ENCODE measurements at places on chromosomes 13 and 19. TPM values are rescaled to one million over a fixed set of nuclear protein-coding genes. Genes with fewer than 3 reads are reported as not detected.

GRCh38 chr19:55613930-55614710, 8.7 kb downstream of the ZNF865 start:
- DNase-seq = no peak
- peaks cover 21% of the 10 kb centered on the region for H3K4me1 ChIP-seq
- H3K36me3 ChIP-seq = peaks cover 74% of the 10 kb centered on the region
- no peak overlapping the region for H3K27ac ChIP-seq
- no peaks in the 10 kb centered on the region for H3K27me3 ChIP-seq

DNA sequence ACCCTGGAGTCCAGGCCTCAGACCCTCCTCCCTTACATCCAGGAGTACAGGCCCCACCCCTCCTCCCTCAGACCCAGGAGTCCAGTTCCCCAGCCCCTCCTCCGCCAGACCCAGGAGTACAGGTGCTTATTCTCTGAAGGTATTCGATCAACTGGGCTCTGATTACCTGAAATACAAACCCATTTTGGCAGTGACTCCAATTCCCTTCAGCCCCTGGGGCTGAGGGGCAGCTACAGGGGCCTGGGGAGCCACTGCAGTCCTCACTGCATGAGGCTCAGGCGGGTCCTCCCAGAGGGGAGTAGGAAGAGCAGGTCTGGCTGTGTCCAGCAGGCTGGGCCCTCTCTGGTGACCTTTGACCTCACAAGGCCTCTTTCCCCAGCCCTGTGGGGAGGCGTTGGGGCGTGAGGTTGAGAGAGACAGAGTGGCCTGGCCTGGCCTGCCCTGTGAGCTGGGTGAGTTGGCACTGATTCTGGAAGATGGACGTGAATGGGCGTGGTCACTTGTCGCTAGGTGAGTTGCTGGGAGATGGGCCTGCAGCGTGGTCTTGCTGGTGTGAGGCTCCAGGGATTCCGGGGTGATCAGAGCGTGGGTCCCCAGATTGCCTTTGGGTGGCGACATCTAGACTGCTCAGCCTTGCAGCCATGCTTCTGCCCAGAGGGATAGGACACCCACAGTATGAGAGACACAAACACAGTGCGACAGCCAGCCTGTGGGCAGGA, 3.1 kb downstream of the BCAT2 start:
- H3K27ac ChIP-seq = peak overlapping the region; percentile 66
- peaks cover 25% of the 10 kb centered on the region for H3K4me1 ChIP-seq
- H3K4me3 ChIP-seq = no peak overlapping the region
- no peak for DNase-seq
- H3K27me3 ChIP-seq = no peaks in the 10 kb centered on the region

- H3K36me3 ChIP-seq = no peaks in the 10 kb centered on the region
- H3K27ac ChIP-seq = peak overlapping the region; percentile 100
- H3K27me3 ChIP-seq = no peaks in the 10 kb centered on the region
- peak; percentile 38 for DNase-seq
Measured at GRCh38 chr13:48976576-48977285, 1.0 kb downstream of the FNDC3A start.

- H3K27me3 ChIP-seq = no peaks in the 10 kb centered on the region
- no peak for DNase-seq
- H3K4me1 ChIP-seq = no peaks in the 10 kb centered on the region
- no peak overlapping the region for H3K4me3 ChIP-seq
- no peak overlapping the region for H3K27ac ChIP-seq
Measured at GRCh38 chr13:100304229-100304628, 215.3 kb downstream of the PCCA start.

DNA sequence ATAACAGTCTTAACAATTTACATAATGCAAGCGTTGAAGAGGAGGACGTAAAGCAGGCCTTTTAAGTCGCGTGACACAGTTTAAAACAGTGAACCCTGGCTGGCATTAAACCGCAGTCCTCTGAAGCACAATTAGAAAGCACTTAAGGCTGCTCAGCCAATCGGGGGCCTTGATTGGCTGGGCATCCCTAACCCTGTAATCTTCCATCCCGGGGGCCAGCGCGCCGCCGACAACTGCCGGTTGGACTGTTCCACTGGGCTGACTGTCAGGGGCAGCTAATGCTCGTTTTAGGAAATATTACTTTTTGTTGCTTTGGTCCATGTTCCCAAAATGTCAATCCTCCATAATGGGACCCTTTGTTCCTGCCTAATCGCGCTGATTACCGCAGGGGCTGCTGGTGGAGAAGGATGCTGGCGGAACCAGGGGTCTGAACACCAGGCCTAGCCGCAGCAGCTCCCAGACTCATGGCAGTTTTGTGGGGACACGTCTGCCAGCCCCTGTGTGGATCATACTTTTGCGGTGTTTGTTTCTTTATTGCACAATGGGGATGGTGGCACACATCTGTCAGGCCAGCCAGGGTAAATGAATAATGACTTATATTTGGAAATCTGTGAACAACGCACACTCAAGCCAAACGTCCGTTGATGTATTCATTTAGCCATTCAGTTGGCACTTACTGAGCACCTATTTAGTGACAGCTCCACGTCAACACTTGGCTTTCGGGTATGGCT, 127.1 kb upstream of the SPACA7 start:
- no peaks in the 10 kb centered on the region for H3K36me3 ChIP-seq
- H3K4me1 ChIP-seq = no peaks in the 10 kb centered on the region
- no peak for DNase-seq
- no peak overlapping the region for H3K4me3 ChIP-seq
- no peak overlapping the region for H3K27ac ChIP-seq

GRCh38 chr19:1066251-1066747, 668 bp upstream of the ARHGAP45 start:
- no peaks in the 10 kb centered on the region for H3K36me3 ChIP-seq
- H3K4me1 ChIP-seq = peaks cover 11% of the 10 kb centered on the region
- peak overlapping the region; percentile 55 for H3K4me3 ChIP-seq
- peaks cover 2% of the 10 kb centered on the region for H3K27me3 ChIP-seq

- H3K36me3 ChIP-seq = no peaks in the 10 kb centered on the region
- H3K4me1 ChIP-seq = no peaks in the 10 kb centered on the region
- no peak overlapping the region for H3K27ac ChIP-seq
- H3K27me3 ChIP-seq = peaks cover 30% of the 10 kb centered on the region
Measured at GRCh38 chr19:399370-399769, 9.6 kb downstream of the C2CD4C start.

GRCh38 chr19:14028901-14029300, 953 bp downstream of the RLN3 start:
- DNase-seq = no peak
- H3K4me1 ChIP-seq = peaks cover 18% of the 10 kb centered on the region
- H3K27me3 ChIP-seq = peaks cover 34% of the 10 kb centered on the region
- no peak overlapping the region for H3K27ac ChIP-seq
- H3K4me3 ChIP-seq = no peak overlapping the region

- H3K36me3 ChIP-seq = peaks cover 95% of the 10 kb centered on the region
- H3K27ac ChIP-seq = peak overlapping the region; percentile 49
- no peak overlapping the region for H3K4me3 ChIP-seq
- no peak for DNase-seq
Measured at GRCh38 chr13:110161112-110161882, 145.7 kb downstream of the COL4A1 start.

Gene ZNF865
- total RNA-seq = 14.1 TPM

Gene PLVAP
- total RNA-seq = 21.8 TPM

Gene CYP2S1
- 0.42 TPM for total RNA-seq
